Left cardiac atrium (tissue), 4 donors: ENCODE measurements at places on chromosomes 2 and 18.

- DNase-seq, result no peak
Observed at GRCh38 chr18:63444580-63444979, 22.3 kb upstream of the VPS4B start.

- no peak for DNase-seq
Observed at GRCh38 chr2:227414846-227415245, 27.1 kb upstream of the SCYGR1 start.

GRCh38 chr2:42987112-42987922, 194.9 kb upstream of the HAAO start:
- DNase-seq, result no peak

DNA sequence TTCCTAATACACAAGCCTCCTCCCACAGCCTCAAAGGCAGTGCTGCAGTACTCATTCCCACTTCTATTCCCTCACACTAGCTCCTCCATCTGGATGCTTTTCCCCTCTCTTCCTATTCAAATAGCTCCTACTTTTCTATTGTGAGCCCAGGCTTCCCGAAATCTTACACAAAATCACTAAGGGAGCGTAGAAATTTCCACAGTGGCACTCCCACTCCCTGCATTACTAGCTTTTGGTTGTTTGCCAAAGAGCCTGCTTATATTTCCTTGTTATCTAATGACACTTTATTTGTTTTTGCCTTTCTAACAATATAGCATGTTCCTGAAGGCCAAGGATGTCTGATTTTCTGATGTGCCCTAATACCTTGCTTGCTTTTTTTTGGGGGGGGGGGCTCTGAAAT, 10.9 kb downstream of the EPAS1 start:
- DNase-seq, result no peak

- peak; percentile 56 for DNase-seq
Observed at GRCh38 chr2:99960790-99961189, 181.6 kb downstream of the AFF3 start.

- peak; percentile 39 for DNase-seq
Observed at GRCh38 chr18:23719634-23720201, 30.5 kb downstream of the LAMA3 start.

GRCh38 chr2:27428978-27429541, 629 bp downstream of the NRBP1 start:
- DNase-seq, result peak; percentile 90

- DNase-seq, result no peak
Observed at GRCh38 chr2:66789741-66790140, 354.8 kb downstream of the MEIS1 start.

- no peak for DNase-seq
Observed at GRCh38 chr2:37692711-37693110, 21.3 kb upstream of the CDC42EP3 start.

GRCh38 chr18:12257996-12258718, 4.0 kb downstream of the CIDEA start:
- DNase-seq, result no peak

- DNase-seq, result no peak
Observed at GRCh38 chr2:33786881-33787280, 187.8 kb upstream of the FAM98A start.

DNA sequence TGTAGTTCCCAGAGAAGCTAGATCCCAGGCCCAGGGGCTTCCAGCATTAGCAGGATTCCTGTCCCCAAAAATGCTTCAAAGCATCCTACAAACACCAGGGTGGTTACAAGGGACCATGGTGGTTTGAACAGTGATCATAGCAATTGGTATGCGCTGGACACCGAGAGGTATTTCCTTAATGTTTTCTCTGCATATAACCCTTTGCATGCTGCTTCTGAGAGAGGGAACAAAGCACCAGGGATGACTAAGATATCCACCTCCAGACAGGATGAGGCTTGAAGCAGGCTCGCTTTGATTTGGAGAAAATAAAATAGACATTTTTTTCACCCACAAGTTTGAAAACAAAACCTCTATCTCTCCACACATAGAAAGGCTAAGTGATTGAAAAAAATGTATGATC, 50.5 kb upstream of the TSPYL6 start:
- DNase-seq, result no peak

DNA sequence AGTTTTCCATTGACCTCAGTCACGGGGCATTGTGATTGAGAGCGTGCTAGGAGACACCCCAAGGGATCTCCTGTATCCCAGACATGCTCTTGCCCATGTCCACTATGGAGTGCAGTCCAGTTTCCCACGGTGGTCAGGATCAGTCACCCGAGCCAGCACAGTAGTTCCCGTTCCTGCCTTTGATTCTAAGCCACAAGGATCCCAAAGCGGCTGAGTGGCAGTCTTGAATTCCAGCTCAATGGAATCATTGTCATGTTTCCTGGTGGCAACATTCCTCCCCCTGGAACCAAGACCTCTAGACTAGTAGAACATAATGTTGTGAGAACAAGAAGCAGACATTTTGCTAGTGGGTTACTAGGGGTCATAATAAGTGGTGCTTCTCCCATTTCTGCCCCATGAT, 154.3 kb downstream of the SEPTIN10 start:
- DNase-seq, result no peak

DNA sequence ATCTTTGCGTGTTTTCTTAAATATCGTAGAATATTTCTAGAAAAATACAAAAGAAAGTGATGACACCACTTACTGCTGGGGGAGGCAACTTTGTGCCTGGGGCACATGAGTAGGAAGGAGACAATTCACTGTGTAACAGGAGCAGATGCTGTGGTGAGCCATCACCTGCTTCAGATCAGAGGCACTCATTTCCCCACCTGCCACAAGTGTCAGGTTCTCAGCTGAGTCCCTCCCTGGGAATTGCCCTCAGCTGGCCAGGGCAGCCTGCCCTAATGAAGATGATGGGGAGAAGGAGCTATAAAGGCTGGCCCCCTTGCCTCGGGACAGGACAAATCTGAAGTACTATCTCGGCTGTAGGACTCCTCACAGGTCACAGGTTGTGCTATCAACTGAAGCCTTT, 322.8 kb downstream of the STK39 start:
- DNase-seq, result no peak

DNA sequence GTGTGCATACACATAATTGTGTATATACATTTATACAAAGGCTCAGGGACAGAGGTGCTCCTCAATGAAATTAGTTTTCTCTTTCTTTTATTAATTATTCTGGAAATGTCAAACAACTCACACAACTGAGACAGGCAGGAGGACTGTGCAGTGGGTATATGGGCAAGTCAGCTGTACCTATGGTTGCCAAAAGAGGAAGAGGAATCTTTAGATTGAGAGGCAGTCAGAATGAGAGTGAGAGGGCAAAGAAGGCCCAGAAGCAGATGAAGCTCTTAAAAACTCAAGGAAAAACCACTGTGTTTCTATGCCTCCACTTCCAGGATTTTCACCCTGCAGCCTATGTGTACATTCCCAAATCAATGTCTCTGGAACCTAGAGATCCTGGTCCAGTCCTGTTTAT, 79.1 kb downstream of the CACNB4 start:
- DNase-seq, result no peak

DNA sequence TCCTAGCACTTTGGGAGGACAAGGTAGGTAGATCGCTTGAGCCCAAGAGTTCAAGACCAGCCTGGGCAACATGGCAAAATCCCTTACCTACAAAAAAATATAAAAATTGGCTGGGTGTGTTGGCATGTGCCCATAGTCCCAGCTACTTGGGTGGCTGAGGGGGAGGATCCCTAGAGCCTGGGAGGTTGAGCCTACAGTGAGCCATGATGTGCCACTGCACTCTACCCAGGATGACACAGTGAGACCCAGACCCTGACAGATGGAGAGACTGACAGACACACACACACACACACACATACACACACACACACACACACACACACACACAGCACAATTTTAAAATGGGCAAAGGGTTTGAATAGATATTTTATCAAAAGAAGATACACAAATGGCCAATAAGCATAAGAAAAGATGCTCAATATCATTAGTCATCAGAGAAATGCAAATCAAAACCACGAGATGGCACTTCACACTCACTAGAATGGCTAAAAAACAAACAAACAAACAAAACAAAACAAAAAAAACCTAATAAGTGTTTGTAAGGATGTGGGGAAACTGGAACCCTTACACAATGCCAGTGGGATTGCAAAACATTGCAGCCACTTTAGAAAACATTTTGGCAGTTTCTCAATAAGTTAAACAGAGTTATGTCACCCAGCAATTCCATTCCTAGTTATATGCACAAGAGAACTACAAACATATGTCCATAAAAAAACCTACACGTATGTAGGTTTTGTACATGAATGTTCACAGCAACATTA, 42.3 kb downstream of the BAZ2B start:
- DNase-seq, result no peak

- no peak for DNase-seq
Observed at GRCh38 chr18:8448130-8448529, 161.1 kb upstream of the RAB12 start.

- no peak for DNase-seq
Observed at GRCh38 chr18:75545189-75545588, 117.7 kb upstream of the SMIM21 start.

DNA sequence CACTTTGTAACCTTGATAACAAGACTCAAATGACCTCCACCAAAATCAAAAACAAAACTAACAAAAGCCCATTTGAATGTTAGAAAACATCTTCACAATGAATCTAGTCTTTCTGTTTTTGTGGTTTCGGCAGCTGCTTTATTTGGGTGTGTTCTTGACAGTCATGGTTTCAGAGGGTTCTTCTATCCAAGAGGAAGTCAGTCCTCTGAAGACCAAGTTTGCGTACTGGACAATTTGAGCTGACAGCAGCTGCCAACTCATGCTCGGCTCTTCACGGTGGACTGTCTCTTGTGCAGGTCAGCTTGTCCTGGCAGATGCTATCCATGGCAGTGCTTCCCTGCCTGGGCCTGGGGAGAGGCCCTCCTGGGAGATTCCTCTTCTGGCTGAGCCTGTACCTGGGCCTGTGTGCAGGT, 91.0 kb downstream of the TMEM17 start:
- no peak for DNase-seq

DNA sequence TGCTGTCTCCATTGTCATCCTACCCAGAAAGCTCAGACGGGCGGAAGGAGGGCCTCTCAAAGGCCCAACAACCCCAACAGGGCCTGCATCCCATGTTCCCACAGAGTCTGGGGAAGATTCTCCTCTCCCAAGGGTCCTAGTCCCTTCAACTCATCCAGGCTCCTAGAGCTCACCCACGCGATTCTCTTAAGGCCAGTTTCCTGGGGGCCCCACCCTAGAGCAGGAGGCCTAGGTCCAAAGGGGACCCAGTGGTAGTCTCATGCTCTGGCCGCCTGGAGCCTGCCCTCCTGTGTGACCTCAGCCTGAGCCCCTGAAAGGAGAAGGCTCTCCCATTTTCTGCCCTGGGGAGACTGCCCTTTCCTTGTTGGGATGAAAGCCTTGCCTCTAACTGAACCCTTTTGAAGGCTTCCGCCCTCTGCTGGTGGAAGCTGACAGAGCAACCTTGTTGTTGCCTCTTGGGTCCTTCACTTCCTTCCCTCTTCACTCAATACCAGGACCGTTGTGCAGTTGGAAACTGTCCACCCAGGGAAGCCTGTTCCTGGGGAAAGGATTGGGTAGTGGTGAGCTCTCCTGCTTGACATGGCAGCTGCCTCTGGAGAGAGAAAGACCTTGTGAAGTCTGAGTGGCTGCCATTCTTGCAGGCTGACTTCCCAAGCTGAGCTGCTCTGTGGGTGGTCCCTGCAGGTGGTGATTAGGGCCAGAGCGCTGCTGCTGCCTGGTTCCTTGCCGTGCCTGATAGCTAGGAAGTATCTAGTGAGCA, 86.0 kb upstream of the ALPP start:
- peak; percentile 45 for DNase-seq

- DNase-seq, result no peak
Observed at GRCh38 chr2:12192762-12193161, 446.3 kb downstream of the LPIN1 start.

- no peak for DNase-seq
Observed at GRCh38 chr2:82487354-82487753, 1971.7 kb downstream of the SUCLG1 start.

DNA sequence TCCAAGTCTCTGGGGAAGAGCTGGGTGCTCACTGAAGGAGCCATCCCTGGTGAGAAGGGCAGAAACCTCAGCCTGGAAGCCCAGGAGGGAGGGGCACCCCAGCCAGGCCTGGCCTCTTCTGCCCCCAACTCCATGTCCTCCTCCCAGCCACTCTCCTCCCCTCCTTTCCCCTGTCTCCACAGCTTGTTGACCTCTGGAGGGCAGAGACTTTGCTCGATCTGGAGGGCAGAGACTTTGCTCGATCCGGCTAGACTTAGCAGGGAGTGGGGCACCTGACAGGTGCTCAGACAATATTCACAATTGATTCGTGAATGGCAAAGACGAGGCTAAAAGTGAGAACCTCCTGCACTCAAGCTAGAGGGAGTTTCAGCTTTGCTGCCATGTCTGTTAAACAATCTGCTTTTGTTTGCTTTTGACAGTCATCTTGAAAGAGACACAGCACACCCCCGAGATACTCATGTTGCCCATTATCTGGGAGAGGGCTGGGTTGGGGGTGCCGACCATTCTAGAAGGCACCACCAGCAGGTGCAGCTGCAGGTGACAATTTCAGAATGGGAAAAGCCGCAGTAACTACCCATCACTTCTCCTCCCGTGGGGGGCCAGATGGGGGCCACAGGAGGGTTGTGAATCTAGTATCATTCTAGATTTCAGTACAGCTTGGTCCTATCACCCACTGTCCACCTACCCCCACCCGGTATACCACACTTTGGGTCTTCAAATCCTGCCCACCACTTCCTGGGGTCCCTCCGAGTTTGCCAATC, 54.8 kb downstream of the DNMT3A start:
- DNase-seq, result no peak

DNA sequence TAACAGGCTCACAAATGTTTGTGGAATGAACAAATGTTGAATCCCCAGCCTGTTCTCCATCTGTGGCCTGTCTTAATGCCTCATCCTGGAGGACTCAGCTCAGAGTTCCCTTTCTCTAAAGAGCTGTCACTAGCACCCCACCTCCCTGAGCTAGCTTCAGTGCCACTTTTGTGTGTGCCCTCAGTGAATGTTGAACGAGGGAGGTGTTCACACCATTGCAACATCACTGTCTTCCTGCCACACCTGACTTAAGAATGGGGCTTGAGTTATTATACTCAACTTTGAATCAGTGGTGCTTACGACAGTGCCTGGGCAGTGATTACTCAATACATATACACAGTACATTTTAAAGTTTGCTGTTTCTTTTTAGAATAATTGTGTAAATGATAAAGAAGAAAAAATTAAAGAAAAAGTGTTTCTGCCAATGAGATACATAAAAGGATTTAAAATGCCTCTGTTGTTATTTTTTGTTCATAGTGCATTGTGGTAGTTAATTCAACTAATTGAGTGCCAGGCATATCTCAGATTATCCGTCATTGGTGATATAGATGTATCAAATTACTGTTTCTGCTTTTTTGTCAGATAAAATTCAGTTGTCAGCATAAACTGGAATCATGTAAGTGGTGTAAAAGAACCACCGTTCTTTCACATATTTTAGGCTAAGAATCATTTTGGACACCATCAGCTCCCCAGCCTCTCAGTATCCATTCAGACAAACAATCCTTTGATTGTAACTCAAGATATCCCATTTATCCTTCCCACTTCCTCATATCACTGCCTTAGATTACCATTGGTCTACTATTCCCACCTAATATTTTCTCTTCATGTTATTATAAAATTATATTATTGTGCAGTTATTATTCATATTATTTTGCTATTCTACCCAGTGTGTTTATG, 304.7 kb downstream of the PTPRM start:
- DNase-seq, result no peak
